Pulmonary artery endothelial cell (primary cell): ENCODE measurements at places on chromosomes 7 and 10.

GRCh38 chr10:48475943-48476278 is 129.0 kb downstream of the ARHGAP22 start:
- DNase-seq, result no peak

- no peak for DNase-seq
Measured at GRCh38 chr10:43671659-43672531, 23.2 kb upstream of the ZNF32 start.

DNA sequence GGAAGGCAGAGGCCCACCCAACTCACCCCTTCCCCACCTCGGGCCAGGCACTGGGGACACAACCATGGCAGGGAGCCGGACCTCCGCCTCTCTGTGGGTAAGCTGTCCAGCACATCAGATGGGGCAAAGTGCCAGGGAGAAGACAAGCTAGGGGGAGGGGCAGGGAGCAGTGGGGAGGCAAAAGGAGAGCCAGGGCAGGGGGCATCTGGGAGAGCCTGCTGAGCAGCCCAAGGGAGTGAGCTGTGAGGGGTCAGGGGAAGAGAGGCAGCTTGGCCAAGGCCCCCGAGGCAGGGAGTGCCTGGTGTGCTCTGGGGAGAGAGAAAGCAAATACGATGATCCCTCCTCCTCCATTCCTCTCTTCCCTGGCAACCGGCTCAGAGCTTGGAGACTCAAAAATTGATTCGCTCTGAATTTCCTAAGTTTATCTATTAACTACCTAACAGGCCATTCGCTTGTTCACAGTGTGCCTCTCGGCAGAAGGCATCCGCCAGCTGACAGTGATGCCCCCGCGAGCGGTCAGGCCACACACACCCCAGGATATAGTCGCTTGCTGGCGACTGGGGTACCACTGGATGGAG is 4.5 kb downstream of the CAMK2B start:
- no peak for DNase-seq

- DNase-seq, result no peak
Measured at GRCh38 chr7:117652943-117653680, 173.3 kb downstream of the CFTR start.

DNA sequence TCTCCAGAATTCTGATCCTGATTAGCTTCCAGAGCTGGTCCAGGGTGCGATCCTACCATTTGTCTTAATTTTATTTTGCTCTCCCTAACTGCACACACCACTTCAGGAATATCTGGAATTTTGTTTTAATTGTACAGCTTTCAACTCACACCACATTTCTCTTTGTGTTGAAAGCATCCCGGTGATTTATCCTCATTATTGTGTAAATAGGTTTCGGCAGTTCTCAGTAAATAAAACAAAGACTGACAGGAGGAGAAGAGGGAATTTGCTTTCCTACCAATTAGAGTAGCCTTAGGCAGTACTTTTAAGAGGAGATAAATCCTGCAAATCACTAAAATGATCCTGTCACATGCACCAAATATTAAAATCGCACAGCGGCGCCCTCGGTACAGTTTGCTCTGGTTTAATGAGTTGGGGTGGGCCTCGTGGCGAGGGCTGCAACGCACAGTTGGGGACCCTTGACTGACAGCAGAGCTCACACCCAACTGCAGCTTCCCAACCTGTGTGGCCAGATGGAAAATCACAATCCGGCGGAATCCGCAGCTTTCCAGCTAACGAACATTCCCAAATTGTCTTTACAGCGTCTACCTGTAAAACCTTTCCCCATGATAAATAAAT is 62.6 kb downstream of the EBF3 start:
- DNase-seq, result no peak

- DNase-seq, result no peak
Measured at GRCh38 chr10:18350340-18350739, 210.1 kb downstream of the CACNB2 start.
